Effector CD8-positive, alpha-beta T cell (primary cell): ENCODE measurements at places on chromosomes 11 and 22.

GRCh38 chr11:102733232-102733875 is 8.6 kb upstream of the MMP8 start:
- no peak for DNase-seq

GRCh38 chr11:78958444-78958843 is 383.8 kb upstream of the NARS2 start:
- DNase-seq = no peak

GRCh38 chr11:46216019-46216764 is 61.3 kb upstream of the CREB3L1 start:
- DNase-seq = no peak

- DNase-seq = no peak
These were observed 58.3 kb downstream of the PRR5L start for GRCh38 chr11:36354221-36355003.

DNA sequence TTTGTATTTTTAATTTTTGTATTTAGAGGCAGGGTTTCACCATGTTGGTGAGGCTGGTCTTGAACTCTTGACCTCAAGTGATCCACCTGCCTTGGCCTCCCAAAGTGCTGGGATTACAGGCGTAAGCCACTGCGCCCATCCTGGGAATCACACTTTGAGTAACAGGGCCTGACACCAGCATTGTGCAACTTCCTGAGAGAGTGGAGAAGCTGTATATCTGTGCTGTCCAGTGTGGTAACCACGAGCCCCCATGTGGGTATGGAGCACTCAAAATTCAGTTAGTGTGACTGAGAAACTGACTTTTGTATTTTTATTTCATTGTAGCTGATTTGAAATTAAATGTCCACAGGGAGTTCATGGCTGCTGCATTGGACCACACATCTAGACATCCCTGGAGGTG is 36.2 kb downstream of the MPPED1 start:
- DNase-seq = no peak

- peak; percentile 46 for DNase-seq
These were observed 159.3 kb upstream of the GRK3 start for GRCh38 chr22:25404928-25405816.

DNA sequence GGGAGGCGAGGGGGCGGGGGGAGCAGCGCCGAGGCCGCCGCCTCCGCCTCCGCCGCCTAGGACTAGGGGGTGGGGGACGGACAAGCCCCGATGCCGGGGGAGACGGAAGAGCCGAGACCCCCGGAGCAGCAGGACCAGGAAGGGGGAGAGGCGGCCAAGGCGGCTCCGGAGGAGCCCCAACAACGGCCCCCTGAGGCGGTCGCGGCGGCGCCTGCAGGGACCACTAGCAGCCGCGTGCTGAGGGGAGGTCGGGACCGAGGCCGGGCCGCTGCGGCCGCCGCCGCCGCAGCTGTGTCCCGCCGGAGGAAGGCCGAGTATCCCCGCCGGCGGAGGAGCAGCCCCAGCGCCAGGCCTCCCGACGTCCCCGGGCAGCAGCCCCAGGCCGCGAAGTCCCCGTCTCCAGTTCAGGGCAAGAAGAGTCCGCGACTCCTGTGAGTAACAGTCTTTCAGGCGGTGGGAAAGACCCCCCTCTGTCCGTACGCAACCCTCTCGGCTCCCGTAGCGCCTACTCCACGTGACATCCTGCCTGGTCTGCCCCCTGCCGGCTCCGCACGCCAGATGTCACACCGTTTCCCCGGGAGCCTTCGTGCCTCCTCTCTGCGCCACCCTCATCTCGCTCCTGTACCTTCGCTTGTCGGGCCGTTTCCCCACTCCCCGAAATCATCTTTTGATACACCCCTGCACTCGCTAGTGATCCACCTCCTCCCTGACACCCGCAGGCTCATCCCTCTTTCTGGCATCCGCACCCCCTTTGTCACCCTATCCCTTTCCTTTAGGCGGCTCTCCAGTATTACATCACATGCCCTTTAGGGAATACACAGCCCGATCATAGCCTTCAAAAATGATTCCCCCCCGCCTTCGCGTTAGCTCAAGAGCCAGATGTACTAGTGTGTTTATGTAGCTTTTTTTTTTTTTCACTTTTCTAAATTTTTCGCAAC is 598 bp downstream of the ZFP91 start:
- peak; percentile 88 for DNase-seq

DNA sequence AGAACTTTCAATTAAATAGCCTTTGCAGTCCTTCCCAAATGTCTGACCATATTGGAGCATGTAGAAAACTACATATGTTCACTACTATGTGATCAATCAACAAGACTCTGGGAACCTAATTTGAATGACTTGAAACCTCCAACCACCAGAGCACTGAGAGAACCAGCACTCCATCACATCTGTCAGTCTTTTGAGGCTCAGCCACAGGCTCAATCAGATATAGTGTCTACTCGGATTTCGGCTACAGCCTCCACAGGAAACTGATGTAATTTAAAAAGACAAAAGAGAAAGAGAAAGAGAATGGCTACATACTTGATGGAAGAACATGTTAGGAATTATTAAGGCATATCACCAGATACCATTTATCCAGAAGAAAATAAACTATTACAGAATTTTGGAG is 859.0 kb downstream of the FAM181B start:
- no peak for DNase-seq

- no peak for DNase-seq
These were observed 104.7 kb upstream of the CLMP start for GRCh38 chr11:123299721-123300120.

GRCh38 chr22:43706151-43706550 is 106.0 kb downstream of the EFCAB6 start:
- DNase-seq = no peak

- no peak for DNase-seq
These were observed 12.2 kb downstream of the POLDIP3 start for GRCh38 chr22:42602470-42602869.

- no peak for DNase-seq
These were observed 10.0 kb downstream of the KCNE3 start for GRCh38 chr11:74457356-74457755.

- DNase-seq = no peak
These were observed 7.1 kb upstream of the VSTM5 start for GRCh38 chr11:93857413-93858120.
